ENCODE measurements at places on chromosomes 1 and 21.

DNA sequence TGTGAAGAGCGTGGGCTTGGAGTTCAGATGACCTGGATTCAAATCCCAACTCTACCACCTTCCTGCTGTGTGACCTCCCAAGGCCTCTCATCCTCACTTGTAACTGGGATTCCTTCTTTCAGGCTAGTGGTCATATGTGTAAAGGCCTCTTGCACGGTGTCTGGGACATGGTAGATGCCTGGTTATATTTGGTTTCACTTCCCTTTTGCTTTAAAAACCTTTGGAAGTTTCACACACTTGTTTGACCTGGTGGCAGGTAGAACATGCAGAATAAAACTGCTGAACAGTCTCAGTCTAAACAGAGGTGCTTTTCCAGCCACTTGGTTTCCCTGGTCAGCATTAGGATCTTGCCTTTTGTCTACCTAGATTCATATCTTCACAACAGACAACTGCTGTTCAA, 37.0 kb upstream of the RCAN3 start:
- no peak for DNase-seq

DNA sequence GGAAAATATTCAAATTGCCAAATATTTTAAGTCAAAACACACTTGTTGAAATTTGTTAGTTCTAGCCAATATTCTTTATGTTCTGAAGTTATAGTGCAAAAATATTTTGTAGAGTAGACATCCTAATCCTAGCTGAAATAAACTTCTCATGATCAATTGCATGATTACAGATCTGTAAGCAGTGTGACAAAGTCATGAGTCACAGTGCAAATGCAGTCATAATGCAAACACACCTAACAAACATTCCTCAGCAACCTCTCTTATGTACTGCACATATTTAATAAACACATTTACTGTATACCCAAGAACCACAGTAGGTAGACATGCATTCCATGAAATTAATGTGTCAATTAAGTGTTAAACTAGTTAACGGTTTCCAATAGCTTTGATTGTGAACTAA, 1857.4 kb downstream of the NCAM2 start:
- no peak for DNase-seq

DNA sequence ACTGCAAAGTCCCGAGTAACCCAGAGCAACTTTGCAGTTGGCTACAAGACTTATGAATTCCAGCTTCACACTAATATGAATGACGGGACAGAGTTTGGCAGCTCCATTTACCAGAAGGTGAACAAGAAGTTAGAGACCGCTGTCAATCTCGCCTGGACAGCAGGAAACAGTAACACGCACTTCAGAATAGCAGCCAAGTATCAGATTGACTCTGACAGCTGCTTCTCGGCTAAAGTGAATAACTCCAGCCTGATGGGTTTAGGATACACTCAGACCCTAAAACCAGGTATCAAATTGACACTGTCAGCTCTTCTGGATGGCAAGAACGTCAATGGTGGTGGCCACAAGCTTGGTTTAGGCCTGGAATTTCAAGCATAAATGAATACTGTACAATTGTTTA, 66.8 kb downstream of the ACBD6 start:
- DNase-seq, result no peak

- DNase-seq, result peak; percentile 99
Measured at GRCh38 chr1:26541816-26542711, 12.5 kb downstream of the RPS6KA1 start.

GRCh38 chr1:180581635-180582039, 22.9 kb downstream of the OVAAL start:
- peak; percentile 33 for DNase-seq

- no peak for DNase-seq
Measured at GRCh38 chr1:45678489-45678888, 7.8 kb downstream of the GPBP1L1 start.

GRCh38 chr1:90837420-90837819, 120.3 kb upstream of the BARHL2 start:
- DNase-seq, result no peak

DNA sequence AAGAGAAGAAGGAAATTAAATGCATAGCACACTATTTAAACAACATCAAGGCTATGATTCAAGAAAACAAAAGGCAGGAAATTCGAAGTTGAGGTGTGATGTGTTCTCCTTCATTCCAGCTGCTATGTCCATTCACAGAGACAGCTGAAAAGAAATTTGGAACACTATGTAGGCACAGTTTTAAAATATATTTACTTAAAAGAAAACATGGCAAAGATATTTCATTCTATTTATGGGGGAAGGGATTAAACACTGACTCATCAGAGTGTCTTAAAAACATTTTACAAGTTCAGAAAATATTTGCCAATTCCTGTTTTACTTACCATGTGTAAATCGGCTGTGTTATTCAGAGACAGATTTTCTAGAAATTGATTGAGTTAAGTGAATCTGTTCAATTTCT, 39.4 kb upstream of the NGF start:
- no peak for DNase-seq

DNA sequence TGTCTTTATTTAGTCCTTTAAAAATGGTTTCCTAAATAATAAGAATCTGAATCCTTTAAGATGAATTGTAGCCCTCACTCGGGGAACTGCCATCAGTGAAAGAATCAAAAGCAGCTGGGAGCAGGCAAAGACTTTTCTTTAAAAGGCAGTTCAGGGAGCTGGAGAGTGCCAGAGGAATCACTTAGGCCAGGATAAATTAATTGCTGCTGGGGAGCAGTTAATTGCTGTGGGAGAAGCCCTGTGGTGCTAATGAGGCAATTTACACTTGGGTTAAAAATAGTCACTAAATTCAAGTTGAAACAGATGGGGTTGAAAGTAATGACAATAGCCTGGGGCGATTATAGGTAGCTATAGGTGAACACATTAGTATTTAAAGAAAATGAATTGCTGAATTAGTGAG, 38.7 kb upstream of the COL24A1 start:
- DNase-seq, result no peak

DNA sequence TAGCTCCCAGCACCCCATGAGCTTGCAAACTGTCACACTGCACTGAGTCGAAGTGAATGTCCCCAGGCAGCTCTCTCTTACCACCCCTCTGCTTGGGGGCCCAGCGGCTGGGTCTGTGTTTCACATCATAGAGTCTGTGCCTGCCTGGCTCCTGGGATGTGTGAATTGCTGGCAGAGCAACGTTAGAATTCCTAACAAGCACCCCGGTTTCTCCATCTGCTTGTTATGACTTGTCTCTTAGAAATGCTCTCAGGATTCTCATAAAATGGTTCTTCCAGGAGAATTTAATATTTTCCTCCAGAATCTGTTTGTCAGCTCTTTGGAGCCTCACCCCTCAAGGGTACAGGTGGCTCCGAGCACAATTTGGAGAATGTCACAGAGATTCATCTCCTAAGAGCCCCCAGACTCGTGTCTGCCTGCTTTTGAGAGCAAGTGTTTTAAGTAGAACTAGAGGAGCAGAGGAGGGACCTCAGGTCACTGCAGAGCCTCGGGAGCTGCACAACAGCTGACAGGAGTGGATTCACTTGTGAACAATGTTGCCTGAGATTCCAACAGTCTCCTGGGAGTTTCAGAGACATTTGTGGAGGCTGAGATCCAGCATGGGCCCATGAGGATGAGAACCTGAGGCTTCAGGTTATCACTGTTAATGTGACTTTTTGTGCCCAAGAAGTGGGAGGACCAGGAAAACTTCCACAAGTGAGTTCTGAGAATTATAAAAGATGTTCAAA, 131.5 kb downstream of the KCNJ6 start:
- DNase-seq, result no peak

GRCh38 chr1:109751531-109752260, 10.9 kb upstream of the GSTM3 start:
- no peak for DNase-seq

DNA sequence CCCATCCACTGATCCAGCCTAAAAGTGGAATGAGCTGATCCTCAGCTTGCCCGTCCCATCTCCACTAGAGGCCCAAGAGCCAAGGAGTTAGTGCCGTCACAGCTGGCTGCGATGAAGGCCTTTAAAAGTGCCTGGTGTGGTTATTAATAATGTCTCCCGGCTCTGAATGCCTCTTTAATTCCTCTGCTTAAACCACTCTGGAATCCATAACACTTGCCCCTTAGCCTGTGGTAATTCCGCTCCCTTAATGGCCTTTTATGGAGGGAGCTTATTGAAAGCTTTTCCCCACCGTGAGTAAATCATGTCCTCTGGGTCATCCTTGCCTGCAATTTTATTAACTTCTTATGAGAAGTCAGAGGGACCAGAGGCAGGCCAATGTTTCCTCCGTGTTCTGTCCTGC, 55.4 kb downstream of the UBIAD1 start:
- no peak for DNase-seq

DNA sequence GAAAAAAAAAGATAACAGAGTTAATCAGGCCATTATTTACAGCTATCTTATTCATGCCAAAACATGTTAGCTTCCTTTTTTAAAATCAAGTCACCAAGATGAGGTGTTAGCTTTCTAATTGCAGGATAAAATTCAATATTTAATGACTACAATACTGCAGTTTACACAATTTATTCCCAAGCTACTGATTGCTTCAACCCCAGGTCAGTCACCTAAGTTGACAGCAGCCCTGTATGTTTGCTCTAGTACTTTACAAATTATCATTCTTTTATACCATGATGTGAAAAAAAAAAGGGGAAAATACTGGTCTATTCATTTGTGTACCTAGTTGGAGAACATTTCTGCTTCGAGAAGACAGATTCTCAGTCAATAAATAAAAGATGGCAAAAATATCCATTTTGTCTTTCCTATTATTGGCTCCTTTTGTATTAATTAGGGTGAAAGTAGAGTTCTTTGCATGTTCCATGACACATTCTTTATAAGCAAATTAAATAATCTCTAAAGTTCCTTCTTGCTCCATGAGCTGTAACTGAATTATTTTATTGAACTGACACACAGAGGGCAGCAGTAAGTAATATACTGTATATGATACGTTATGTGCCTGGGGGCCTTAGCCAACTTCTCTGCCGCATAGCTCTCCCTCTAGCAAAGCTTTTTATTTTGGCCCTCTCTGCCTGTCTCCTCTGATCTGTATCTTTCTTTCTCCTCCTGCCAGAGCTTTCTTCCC, 48.0 kb downstream of the DIPK1A start:
- no peak for DNase-seq

GRCh38 chr1:42165511-42166210, 1.1 kb upstream of the GUCA2A start:
- no peak for DNase-seq

GRCh38 chr21:15333136-15333710, 268.4 kb upstream of the NRIP1 start:
- no peak for DNase-seq

GRCh38 chr1:12513181-12513580, 104.8 kb downstream of the DHRS3 start:
- no peak for DNase-seq

DNA sequence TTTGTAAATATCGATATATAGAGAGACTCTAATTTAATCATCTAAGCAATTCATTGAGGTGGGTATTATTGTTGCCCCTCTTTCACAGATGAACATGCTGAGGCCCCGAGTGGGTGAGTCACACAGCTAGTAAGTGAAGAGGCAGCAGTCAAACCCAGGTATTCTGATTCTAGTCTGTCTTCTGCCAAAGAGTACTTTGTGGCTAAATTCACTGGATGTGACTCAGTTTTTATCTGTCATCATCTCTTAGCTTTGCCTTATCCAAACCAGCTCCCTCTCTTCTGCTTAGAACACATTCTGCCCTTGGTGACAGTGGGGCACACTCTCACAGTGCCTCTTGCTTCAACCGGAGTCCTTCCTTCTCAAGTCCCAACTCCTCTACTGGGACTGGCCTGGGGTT, 11.5 kb downstream of the FCRL5 start:
- no peak for DNase-seq

All from suppressor macrophage treated with lipopolysaccharide for 4 hours (primary cell).